ENCODE measurements at places on chromosomes 4 and X.

DNA sequence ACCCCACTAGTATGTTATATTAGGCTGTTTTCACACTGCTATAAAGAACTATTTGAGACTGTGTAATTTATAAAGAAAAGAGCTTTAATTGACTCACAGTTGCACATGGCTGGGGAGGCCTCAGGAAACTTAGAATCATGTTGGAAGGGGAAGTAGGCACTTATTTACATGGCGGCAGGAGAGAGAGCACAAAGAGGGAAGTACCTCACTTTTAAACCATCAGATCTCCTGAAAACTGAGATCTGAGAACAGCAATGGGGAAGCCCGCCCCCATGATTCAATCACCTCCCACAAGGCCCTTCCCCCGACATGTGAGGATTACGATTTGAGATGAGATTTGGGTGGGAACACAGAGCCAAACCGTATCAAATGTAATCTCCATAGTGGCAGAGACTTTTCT is 45.4 kb upstream of the XK start:
- no peak for DNase-seq

GRCh38 chrX:51155157-51155556 is 177.5 kb upstream of the NUDT10 start:
- DNase-seq: no peak

DNA sequence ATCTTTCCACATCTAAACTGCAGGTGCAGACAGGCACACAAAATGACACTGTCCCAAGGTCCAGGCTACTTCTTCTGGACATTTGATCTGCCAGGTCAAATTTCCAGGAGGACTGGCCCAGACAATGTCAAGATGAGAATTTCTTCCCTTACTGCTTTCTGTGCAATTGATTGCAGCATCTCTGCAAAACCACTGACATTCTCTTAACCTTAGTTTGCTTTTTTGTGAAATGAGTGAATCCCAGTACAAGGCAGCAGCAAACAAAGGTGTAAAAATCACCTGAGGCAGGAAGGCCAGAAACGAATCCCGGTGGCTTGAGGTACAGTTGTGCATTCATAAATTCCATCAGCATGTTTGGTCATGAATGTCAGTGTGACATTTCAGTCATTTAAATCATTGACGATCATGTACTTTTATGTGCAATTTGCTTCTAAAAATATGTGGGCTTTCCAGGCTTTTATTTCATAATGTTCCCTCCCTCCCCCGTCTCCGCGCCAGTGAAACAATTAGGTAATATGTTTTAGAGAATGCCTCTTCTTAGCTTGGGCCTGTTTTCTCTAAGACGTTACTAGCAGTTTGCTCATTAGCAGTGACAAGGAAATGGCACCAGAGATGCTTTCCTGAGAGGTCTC is 39.1 kb downstream of the NHS start:
- peak; percentile 2 for DNase-seq

DNA sequence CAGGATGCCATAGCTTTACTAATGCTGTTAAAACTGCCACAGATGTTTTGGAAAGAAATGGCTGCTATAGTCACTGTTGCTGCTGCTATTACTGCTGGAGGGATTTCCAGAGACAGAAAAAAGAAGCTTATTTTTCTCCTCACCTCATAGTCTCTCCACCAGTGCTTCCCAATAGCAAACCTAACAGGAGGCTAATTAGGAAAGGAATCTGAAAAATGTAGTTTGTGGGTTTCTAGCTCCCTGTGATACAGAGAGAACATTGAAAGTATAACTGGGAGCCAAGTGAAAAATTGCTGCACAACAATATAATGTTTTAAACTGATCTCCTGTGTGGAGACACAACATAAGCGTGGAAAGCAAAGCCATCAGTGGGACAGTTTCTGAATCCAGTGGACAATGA is 8.6 kb upstream of the TSPAN7 start:
- DNase-seq: no peak

DNA sequence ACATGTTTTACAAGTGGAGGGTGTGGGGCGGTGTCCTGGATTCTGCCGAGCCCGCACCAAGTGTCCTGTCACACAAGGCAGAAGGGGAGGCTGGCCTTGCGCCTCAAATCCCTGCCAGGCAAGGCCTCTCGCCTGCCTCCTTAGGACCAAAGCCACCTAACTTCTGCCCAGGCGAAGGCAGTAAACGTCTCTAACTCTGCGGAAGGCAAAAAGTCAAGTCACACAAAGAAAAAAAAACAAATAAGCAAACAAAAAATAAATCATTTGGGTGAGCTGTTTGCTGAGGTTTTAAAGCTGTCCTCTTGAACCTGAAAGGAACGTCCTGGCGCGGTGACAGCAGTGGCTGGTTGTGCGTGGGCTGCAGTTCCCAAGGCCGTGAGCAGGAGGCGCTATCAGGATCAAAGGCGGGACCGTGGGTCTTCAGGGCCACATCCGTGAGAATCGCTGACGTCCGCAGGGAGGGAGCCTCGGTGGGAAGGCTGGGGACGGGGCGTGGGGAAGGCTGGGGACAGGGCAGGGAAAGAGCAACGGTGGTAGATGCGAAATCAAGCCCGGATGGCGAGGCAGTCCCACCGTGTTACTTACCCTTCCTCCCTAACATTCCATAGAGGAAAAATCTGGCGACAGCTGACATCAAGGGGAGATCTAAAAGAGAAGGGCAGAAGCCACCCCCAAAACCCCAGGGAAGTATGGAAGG is 99.1 kb downstream of the TRAPPC11 start:
- DNase-seq: no peak

- DNase-seq: no peak
These were observed 8.8 kb downstream of the PROM1 start for GRCh38 chr4:16075061-16075460.

GRCh38 chrX:156001001-156001666 is 3.6 kb downstream of the IL9R start:
- DNase-seq: no peak

DNA sequence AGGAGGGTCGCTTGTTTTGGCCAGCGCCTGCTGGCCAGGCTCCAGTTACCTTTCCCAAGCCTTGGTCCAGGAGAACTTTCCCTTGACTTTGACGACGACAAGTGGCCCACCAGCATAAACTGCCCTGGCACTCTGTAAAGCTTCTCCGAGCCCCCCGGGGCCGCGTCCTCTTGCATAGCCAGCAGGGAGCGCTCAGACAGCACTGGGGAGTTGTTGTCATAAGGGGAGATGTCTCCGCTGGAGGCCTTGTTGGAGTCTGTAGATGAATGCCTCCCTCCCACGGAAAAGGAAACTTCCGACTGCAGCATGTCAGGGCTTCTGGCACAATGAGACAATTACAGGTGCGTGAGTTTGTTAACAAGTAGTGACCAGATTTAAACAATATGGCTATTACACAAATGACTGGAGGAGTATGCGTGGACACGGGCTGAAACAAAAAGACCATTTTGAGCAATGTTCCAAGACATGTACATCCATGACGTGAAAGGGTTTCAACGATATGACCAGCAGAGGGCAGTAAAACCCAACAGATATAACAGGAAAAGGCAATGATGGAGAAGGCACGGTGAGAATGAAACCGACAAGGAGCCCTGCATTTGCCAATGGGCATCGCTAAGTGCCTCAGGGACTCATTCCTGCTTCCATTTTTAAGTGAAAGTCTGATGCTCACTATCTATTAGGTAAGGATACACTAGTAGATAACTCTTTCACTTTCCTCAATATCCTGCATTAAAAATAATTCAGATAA is 33.0 kb downstream of the HCCS start:
- DNase-seq: peak; percentile 85

DNA sequence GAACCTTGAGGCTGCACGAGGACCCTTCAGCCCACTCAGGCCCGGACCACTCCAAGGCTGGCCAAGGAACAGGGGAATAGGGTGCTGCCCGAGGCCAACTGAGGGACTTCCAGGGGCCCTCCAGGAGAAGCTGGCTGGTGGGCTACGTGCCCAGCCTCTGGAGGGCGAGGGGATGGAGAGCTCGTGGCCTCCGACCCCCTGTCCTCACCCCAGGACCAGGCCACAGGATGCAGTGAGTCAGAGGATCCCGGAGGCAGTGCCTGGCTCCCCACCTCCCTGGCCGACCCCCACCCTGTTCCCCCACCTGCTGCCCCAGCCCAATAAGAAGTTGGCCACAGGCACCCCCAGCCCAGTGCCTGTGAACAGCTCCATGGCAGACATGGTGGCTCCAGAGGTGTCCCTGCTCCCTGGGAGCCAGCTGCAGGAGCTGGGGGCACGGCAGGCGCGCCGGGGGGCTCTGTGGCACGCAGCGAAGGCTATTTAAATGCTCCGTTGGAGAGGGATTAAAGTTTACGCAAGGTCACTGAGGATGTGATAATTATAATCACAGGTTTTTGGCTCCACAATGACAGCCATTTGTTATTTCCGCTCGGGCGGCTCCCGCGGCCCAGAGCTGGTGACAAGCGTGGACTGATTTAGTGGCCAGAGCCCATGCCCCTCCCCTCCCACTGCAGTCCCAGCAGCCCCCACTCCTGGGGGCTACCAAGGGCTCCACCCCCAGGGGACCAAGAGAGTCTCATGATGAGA is 95.7 kb upstream of the NKX1-1 start:
- no peak for DNase-seq

DNA sequence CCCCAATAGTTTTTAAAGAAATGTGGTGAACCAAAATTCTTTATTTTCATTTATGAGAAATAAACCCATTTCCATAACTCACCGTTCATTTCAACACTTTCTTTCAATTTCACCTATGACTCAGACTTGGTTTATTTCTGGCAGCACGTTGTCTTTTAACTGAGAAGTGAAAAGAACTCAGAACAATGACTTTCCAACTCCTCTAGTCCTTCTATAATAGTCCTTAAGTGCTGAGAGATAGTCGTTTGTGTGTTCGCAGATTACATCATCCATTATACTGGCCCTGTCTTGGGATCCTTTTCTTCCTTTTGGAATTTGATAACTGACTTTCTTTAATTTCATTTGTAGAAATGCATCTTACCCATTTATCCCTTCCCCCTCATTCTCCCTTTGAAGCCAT is 113.6 kb downstream of the GLUD2 start:
- DNase-seq: no peak

DNA sequence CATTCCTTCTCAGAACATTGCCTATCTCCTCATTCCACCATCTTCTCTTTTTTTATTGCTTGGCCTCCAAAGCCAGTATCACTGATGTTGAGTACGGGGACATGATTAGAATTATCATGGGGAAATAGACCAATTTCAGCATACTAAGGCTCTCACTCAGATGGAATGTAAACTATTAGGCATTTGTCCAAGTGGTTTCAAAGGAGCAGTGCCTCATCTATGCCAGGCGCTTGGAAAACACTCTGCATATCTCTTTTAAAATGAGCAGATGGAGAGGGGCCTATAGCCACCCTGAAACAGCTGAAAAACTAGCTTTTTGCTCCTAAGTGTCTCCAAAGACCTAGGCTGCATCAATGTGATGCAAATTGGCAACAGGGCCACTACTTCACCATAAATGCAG is 150.8 kb upstream of the DIPK2B start:
- no peak for DNase-seq

DNA sequence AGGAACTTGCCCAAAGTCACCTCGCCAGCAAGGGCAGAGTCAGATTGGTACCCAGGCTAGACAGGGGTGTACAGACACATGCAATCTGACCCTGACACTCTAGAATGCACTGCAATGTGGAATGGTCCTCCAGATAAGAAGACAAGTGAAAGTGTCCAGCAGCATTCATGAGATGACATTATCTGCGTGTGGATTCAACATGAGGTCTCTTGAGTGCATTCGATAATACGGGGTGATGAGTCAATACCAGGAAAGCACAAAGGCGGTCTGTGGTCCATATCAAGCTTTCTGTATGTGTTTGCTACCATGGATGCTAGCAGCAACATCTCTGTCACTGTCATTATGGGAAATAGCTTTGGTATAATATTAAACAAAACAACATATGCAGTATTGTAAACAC is 6.8 kb upstream of the XAGE3 start:
- DNase-seq: no peak

DNA sequence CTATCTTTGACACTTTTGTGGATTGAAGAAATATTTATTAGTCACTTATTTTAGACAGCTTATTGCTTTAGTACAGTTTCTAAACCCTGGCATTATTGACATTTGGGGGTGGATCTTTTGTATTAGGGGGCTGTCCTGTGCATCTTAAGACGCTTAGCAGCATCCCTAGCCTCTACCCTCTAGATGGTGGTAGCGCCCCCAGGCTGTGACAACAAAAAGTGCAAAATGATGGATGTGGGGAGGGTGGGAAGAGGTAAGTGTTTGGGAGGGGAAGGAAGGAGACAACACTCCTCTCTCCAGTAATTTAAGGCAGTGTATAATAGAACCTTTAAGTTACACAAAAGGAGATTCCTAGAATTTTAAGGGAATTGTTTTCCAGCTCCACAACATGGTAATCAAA is 1210.6 kb downstream of the C4orf33 start:
- DNase-seq: no peak

GRCh38 chr4:8294036-8294435 is 24.5 kb downstream of the HTRA3 start:
- DNase-seq: no peak

DNA sequence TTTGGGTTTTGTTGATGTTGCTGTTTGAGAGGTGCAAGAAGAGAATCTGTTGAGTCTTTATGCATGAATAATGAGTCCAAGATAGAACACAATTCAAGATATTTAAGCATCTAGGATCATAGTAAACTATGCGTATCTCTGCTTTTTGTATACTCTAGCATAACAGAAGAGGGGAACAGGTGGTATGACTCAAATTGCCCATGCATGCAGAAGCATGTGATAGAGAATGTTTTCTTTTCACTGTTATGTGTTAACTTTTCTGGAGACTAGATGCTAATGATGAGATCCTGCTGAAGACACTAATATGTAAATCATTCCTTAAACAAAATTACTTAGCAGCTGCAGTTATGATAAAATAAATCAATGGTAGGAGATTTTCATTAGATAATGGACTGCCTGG is 165.3 kb upstream of the FTHL17 start:
- DNase-seq: no peak

DNA sequence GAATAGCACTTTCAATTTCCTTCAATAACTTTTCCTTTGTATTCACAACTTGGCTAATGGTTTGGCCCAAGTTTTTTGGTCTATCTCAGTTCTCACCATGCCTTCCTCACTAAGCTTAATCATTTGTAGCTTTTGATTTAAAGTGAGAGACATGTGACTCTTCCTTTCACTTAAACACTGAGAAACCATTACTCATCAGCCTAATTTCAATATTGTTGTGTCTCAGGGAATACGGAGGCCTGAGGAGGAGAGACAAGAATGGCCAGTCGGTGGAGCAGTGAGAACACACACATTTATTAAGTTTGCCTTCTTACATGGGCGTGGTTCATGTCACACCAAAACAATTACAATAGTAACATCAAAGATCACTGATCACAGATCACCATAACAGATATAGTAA is 56.7 kb downstream of the TSPAN5 start:
- DNase-seq: no peak

GRCh38 chr4:11354531-11354930 is 74.2 kb downstream of the HS3ST1 start:
- no peak for DNase-seq

All from Ammon's horn (tissue), 1 donor.